ENCODE measurements at places on chromosomes 5 and 9. TPM values are rescaled to one million over a fixed set of nuclear protein-coding genes. Genes with fewer than 3 reads are reported as not detected.

DDX4 gene
- 4.1 TPM for total RNA-seq

MAPK9 gene
- total RNA-seq, result 32.0 TPM

PCDHGA12 gene
- 14.4 TPM for total RNA-seq

- no peak for DNase-seq
Measured at GRCh38 chr9:94664801-94665200, 25.5 kb upstream of the FBP1 start.

GRCh38 chr9:34983209-34983608 lies 6.3 kb upstream of the DNAJB5 start:
- no peak for DNase-seq

- no peak for DNase-seq
Measured at GRCh38 chr5:172095368-172096206, 89.1 kb upstream of the FBXW11 start.

DNA sequence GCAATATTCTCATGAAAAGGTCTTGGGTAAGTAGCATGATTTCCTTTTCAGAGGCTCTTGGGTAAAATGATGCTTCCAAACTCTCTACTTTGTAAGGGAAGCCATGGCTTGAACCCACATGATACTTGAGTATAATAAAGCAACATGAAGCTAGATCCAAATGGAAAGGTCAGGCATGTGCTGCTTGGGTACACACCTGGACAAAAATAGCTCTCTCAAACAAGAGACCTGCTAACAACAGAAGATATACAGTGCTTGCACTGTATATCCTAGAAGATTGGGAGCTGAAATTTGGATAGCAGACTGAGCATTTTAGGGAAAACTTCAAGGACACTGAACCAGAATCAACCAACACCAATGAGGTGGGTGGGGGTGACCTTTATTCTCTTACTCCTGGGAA lies 40.2 kb downstream of the NMUR2 start:
- DNase-seq, result no peak

Measured in umbilical cord (tissue), 2 donors.